GM04504 (cell line): ENCODE measurements at places on chromosomes 5 and 9.
A peak's percentile ranks its signal among the peaks of the same experiment; 100 is the strongest.

DNA sequence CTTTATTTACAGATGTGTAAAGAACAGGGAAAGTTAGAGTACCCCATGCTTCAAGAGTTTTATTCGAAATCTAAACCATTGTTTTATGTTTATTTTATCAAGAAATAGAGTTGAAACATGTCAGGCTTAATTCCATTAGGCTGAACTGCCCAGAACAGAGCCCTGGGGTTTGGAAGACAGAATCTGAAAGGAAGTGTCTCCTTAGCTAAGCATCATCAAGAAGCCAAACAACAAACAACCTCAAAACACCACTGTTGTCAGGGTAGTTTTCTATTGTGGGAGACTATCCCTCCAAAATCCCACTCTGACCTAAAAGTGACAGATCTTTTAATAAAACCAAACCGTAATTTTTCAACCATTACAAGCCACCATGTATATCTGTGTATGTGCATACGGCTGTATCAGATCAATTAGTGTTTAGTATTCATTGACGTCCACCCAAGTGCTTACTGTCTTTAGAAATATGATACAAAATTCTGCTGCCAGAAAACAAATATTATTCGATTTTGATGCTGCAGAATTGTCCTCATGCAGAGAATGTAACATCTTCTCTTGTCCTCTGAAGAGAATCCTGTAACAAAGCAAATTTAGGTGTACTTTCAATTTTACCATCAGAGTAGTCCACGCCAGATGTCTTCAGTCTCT is 271.9 kb upstream of the TMEM161B start:
- DNase-seq: no peak

DNA sequence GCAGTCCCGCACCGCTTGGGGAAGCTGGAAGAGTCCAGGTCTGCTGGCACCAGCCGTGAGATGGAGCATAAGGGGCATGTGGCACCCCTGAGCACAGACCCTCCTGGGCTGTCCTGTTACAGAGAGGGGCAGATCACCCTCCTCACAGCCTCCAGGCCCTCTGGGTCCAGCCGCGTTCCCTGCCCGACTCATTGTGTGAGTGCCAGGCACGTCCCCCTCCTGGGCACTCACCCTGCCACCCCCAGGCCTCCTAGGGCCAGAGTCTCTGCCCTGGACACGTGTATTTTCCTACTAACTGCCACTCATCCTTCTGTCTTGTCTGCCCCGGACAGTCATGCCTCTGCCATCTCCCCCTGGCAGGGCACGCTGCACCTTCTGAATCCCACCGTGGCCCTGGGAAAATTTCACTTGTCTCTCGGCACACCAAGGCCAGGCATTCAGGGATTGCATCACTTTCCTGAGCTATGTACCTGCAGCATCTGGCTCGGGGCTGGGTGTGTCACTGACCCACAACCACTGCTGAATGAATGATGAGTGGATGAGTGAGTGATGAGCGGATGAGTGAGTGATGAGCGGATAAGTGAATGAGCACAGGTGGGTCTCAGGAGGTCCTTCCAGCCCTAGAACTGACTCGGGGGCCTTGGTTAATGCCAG is 21.5 kb upstream of the FCN1 start:
- no peak for DNase-seq

DNA sequence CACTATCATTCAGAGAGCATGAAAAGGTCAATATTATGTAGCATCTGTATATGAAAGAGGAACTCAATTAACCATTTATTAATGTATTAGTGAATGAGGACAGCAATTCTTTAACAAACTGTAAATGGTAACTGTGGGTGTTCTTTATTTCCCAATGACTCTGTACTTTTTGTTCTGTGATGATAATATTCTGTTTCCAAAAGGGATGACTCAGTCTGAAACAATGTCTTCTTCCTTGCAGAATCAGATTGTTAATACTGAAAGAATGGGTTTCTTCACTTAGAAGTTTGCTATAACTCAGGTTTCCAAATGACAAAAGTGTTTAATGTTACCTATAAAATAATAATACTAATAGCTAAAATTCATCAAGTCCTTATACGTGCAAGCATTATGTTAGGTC is 1518.7 kb upstream of the WWC1 start:
- DNase-seq: no peak

GRCh38 chr5:1641041-1641440 is 117.3 kb upstream of the LPCAT1 start:
- DNase-seq: no peak

GRCh38 chr9:98491828-98492227 is 216.9 kb downstream of the GABBR2 start:
- DNase-seq: peak; percentile 48

GRCh38 chr5:42555797-42556196 is 132.6 kb downstream of the GHR start:
- DNase-seq: no peak

- no peak for DNase-seq
Observed at GRCh38 chr5:95972196-95972595, 10.5 kb upstream of the ELL2 start.
